ENCODE measurements at places on chromosomes 7 and 10. TPM values are rescaled to one million over a fixed set of nuclear protein-coding genes. Genes with fewer than 3 reads are reported as not detected.

Gene NEUROD6
- not detected for total RNA-seq

Gene VSIR
- total RNA-seq, result 128 TPM

Gene GPR15LG
- not detected for total RNA-seq

Gene ADAMTS14
- 0.55 TPM for total RNA-seq

Gene VSTM4
- 19.5 TPM for total RNA-seq

Gene GBX1
- not detected for total RNA-seq

Gene HOXA4
- 7.1 TPM for total RNA-seq

Gene CYP3A7
- 1.6 TPM for total RNA-seq

Gene UPP1
- total RNA-seq, result 68.9 TPM

Gene INA
- not detected for total RNA-seq

Gene NPTX2
- 2.1 TPM for total RNA-seq

Gene JAKMIP3
- 0.32 TPM for total RNA-seq

Gene ETV1
- 110 TPM for total RNA-seq

Gene LBX1
- total RNA-seq, result not detected

Gene CDHR1
- 0.35 TPM for total RNA-seq

Gene CDC14C
- total RNA-seq, result not detected

Gene WIPF3
- 0.67 TPM for total RNA-seq

Gene GET4
- 35.1 TPM for total RNA-seq

Gene EPC1
- total RNA-seq, result 36.0 TPM

Gene HPSE2
- 3.4 TPM for total RNA-seq

Gene PDIA4
- total RNA-seq, result 117 TPM

Gene MACROH2A2
- total RNA-seq, result 6.5 TPM

Gene IDI2
- total RNA-seq, result not detected

Gene BEND7
- total RNA-seq, result 31.1 TPM

Gene NME8
- 2.1 TPM for total RNA-seq

Gene OR6B1
- not detected for total RNA-seq

Gene ERVW-1
- total RNA-seq, result not detected

Gene EGR2
- 41.4 TPM for total RNA-seq

Gene NSMCE4A
- total RNA-seq, result 38.4 TPM

Gene PAX4
- not detected for total RNA-seq

Gene RHOBTB1
- total RNA-seq, result 14.5 TPM

Gene POLR2J2
- 14.1 TPM for total RNA-seq

Gene TBX20
- total RNA-seq, result not detected
